ENCODE measurements at places on chromosomes 3 and 15.

DNA sequence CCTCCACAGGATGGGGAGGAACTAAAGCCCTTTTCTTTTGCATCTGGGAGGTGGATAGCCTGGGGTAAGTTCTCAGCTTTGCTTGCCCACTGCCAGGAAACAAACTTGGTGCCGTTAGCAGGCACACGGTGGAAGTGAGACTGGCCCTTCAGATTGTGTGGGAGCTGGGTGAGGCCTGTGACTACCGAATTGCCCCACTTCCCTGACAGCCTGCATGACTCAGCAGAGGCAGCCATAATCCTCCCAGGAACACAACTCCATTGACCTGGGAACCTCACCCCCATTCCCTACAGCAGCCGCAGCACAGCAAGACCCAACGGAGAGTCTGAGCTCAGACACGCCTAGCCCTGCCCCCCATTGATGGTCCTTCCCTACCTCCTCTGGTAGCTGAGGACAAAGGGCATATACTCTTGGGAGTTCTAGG is 282.6 kb downstream of the KLF13 start:
- DNase-seq = peak; percentile 23

DNA sequence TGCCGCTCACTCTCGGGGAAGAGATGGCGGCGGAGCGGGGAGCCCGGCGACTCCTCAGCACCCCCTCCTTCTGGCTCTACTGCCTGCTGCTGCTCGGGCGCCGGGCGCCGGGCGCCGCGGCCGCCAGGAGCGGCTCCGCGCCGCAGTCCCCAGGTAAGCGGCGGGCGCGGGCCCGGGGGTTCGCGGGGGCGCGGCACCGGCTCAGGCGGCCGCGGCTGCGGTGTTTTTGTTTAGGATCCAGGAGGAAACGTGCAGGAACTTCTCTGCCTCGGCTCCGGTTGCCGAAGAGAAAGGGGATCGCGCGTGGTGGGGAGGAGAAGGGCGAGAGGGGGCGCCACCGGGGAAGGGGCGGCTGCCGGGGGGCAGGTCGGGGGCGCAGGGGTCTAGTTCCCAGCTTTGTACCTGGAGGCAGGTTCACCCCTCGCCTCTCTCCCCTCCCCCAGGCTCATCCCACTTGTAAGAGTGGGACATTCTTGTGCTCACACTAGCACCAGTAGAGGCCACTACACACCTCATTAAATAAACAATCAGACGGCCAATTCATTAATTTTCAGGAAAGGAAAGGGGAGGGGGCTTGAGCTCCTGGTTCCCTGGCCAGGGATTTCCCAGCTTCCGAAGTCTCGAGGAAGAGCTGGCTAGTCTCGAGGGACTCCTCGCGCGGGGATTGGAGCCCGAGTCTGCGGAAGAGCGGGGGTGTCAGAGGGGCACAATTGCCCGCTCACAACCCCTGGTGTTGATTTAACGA is 562 bp downstream of the NEO1 start:
- DNase-seq = peak; percentile 25

GRCh38 chr3:100114413-100115030 is at the start of gene FILIP1L:
Gene FILIP1L (minus strand): TSS chr3:100114501.
- DNase-seq = peak; percentile 52

DNA sequence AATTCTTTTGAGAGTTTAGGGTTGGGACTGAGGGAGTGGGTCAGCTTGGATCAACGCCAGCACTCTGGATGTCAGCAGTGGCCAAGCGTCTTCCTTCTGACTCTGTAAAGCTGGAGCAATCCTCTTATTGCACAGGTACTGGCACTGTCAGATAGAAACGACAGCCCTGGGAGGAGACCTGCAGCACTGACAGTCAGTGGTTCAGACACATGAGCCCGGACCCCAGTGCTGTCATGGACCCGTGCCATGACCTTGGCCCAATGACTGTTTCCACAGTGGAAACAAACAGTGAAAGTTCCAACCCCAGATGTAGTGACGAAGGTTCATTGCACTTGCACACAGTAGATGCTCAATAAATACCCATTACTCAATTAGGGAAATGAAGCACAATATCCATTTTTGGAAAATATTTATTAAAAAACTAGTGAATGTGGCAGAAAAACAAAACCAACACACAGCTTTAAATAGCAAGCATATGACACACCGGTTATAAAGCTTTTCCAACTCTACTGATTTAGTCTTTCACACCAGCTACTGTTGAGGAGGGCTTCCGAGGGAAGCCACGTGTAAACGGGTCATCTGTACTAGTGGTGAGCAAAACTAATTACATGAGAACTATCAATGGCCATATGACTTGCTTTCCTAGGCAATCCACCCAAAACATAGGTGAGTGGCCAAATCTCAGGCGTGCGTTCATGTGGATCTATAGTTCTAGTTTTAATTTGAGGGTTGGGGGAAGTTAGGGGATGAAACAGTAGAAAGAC is 22.1 kb downstream of the SIAH2 start:
- no peak for DNase-seq

DNA sequence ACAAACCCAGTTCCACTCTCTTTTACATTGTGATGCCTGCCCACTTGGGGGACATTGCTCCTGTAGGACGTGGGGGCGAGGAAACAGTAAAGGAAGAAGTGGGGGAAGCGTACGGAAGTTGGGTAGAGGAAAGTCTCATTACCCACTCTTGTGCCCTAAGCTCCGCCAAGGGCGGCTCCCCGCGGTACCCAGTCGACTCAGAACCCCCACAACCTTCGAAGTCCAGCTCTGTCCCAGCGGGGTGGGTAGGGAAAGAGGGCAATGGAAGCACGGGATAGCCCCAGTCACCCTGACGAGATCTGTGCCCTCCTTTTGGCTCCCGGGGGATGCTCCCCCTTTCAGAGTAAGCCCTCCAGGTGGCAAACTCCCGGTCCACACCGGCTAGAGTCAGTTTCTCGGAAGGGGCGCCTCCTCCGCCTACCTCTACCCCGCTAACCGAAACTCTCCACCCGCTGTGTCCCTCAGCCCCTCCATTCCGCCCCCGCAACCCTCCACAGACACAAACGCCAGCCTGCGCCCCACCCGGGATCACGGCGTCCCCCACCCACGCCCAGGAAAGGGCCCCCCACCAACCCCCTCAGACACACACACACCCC is 527 bp downstream of the CSNK1G1 start:
- DNase-seq = no peak

GRCh38 chr3:151864423-151865101 is 8.9 kb upstream of the SUCNR1 start:
- DNase-seq = peak; percentile 79

DNA sequence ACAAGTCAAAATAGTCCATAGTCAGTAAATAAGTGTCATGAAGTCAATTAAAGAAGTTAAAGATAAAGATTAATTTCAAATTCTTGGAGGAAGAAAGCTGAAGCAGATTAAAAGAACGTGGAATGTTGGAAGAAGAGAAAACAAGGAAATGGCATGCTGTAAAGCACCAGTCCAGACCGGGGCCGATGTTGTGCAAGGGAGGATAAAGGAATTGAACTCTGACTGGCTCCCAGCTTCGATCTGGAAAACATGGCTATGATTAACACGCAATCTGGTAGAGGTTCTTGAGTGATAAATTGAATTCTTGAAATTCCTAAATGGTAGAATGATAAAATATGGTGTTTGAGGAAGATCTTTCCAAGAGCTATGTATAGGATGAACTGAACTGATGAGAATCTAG is 194.4 kb downstream of the MEIS2 start:
- DNase-seq = peak; percentile 46

DNA sequence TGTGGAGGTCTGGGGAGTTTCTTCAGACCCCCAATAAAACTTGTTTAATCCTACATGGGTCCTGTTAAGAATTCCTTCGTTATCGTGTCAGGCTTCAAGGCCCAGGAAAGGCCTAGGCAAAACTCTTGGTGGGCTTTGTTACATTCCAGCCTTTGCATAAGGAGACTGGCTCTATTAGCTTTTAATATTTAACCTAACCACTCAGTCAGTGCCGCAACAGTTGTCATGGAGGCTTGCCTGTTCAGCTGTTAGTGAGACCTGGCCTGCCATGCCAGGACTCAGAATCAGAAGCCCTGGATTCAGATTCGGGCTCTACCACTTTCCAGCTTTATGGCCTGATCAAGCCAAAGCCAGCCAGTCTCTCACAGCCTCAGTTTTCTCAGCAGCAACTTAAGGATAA is 19.6 kb downstream of the EIF1B start:
- no peak for DNase-seq

DNA sequence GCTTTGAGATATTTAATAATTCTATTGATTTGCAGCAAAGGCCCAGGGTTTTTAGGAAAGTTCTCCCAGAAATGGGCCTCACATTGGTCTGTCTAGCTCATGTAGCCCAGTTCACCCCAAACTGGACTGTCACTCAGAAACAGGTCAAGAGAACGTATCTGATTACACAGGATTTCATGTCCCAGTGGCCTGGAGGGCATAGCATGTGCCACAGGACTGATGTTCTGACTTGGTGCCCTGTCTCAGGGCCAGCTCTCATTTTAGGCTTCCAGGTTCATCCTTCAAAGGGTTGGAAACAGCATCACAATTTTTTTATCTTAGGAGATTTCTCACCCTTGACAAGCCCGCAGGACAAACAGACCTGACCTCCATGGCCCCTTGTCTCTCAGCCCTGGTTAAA is 398.4 kb upstream of the AZI2 start:
- no peak for DNase-seq

DNA sequence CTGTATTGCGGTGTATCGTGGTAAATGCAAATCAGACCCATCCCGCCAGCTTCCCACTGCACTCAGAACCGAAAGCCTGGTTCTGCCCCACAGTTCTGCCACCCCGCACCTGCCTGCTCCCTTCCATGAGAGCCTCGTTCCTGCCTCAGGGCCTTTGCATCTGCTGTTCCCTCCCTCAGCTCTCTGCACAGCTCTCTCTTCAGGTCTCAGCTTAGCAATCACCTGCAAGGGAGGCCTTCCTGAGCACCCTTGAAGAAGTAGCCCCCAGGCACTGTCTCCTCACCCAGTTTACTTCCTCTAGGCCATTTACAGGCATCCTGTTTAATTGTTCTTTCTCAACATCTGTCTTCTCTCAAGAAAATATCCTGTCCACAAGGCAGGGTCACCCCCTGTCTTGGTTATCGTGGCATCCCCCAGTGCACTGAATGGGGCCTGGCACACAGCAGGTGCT is 13.3 kb upstream of the IQSEC1 start:
- no peak for DNase-seq

GRCh38 chr15:71715914-71716313 is 94.4 kb upstream of the NR2E3 start:
- DNase-seq = no peak

Data from foreskin keratinocyte (primary cell).